ENCODE measurements at places on chromosomes 2 and 18.
A peak's percentile ranks its signal among the peaks of the same experiment; 100 is the strongest.

- peaks cover 98% of the 10 kb centered on the region for H3K4me1 ChIP-seq
- H3K4me3 ChIP-seq = peak overlapping the region; percentile 22
- DNase-seq = no peak
These were observed 93.6 kb downstream of the CRIM1 start for GRCh38 chr2:36449213-36449612.

GRCh38 chr2:132813422-132813821, 143.4 kb upstream of the LYPD1 start:
- no peak overlapping the region for H3K4me3 ChIP-seq
- H3K4me1 ChIP-seq = no peaks in the 10 kb centered on the region
- DNase-seq = no peak
- H3K36me3 ChIP-seq = no peaks in the 10 kb centered on the region

DNA sequence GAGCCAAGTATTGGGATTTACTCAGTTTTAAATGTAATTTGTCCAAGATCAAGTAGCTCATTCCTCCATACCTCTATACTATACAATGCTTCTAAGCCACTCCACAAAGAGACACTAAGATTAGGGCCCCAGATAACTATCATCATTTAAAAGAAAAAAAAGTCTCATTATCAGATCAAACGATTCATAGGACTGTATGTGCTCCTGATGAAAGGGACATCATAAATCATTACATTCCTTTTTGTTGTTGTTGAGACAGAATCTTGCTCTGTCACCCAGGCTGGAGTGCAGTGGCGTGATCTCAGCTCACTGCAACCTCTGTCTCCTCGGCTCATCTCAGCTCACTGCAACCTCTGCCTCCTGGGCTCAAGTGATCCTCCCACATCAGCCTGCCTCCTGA, 2.2 kb upstream of the SLC3A1 start:
- peaks cover 23% of the 10 kb centered on the region for H3K4me1 ChIP-seq
- no peaks in the 10 kb centered on the region for H3K36me3 ChIP-seq
- no peak for DNase-seq
- no peak overlapping the region for H3K4me3 ChIP-seq
- H3K27ac ChIP-seq = no peak overlapping the region

- no peak overlapping the region for H3K4me3 ChIP-seq
- H3K27ac ChIP-seq = no peak overlapping the region
- H3K36me3 ChIP-seq = no peaks in the 10 kb centered on the region
- no peaks in the 10 kb centered on the region for H3K27me3 ChIP-seq
- H3K4me1 ChIP-seq = no peaks in the 10 kb centered on the region
These were observed 180.5 kb upstream of the DTNA start for GRCh38 chr18:34529358-34530335.

GRCh38 chr2:118202707-118203303, 114.5 kb downstream of the INSIG2 start:
- no peaks in the 10 kb centered on the region for H3K36me3 ChIP-seq
- no peak for DNase-seq
- H3K27me3 ChIP-seq = no peaks in the 10 kb centered on the region
- H3K4me1 ChIP-seq = no peaks in the 10 kb centered on the region
